ENCODE measurements at places on chromosomes 2 and 18.

GRCh38 chr18:9831036-9831722, 54.6 kb upstream of the TXNDC2 start:
- DNase-seq: no peak

DNA sequence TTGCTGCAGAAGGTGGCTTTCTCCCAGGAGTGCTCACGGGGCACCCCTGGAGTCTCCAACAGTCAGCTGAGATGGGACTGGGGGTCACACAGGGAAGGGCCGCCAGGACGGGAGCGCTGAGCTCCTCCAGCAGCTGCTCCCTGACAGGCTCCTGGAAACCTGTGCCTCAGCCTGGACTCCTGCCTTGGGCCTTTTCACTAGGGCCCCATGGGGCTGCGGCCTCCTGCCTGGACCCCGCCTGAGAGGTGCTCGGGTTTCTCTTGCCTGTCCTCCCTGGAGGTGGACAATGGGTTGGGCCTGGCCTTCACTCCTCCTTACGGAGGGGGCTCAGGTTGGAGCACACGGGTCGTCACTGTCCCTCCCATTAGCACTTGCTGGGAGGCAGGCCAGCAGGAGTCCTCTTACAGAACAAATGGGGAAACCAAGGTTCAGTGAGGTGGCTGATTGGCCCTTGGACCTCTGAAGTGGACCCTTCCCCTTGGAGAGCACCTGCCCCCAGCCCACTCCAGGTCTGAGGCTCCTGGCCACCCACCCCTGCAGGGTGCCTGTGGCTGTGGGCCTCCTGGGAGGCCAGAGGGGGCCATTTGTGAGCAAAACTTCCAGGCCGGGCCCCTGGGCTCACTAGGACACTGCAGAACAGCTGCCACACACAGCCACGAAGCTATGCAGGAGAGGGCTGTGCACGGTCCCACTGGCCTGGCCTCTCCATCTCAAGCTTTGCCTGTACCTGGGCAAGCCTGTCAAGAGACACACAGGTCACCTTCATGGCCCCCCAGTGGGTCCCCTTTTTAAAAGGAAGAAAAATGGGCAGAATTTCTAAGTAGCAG, 57.1 kb upstream of the ODC1 start:
- DNase-seq: no peak

DNA sequence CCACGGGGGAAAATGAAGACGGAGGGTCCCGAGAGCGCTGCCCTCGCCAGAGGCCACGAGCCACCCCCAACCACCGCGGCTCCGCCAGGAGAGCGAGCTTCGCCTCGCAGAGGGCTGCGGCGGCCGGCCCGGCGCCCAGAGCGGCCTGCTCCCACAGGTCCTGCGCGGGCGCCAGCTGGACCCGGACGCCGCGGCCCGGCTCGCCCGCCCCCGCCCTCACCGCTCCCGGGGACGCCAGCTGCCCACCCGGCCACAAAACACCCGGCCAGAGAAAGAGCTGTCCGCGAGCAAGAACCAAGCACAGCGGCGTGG, 709 bp downstream of the PTPN2 start:
- no peak for DNase-seq

DNA sequence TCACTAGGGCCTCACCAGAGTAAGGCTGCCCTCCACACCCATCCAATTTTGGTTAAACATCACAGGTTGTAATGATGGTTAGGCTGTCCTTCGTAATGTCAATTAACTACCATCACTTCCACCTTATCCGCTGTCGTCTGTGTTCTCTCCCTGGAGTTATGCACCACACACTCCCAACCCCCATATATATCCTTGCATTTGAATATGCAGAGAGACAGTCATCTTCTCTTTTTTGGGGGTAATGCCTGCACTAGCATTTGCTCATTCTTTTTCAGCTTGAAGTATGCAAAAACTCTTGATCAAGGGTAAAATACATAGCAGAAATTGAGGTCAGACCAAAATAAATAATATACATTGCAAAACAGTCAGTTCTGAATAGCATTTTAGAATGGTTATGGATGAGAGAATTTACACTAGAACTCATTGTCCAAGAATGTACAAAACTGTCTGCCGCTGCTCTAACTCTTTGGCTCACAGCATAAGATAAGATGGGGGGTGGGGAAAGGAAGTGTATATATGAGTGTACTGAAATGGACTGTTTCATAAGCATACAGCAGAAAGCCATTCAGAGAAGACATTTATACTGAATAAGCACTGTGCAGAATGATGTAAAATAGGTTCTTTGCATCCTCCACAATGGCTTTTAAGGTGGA, 397.8 kb upstream of the CHST9 start:
- DNase-seq: no peak

DNA sequence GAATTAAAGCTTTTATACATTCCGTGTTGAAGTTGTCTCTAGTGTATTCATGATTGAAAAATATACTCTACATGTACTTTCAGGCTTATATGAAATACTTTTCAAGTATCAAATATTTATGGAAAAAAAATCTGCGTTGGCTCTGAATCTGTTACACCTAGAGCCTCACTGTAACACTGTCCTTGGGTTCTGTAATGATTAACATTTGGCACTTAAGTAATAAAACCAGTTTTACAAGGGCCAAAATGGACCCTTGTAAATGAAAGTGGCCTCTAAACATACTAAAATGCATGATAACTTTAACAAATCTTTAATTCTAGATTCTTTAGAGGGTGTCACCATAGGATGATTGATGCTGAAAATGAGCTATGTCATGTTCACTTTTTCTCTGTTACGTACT, 162.8 kb downstream of the PTPRM start:
- DNase-seq: no peak

All from mucosa of gallbladder (tissue), 1 donor.